ENCODE measurements at places on chromosomes 7 and 10.

- peak; percentile 68 for DNase-seq
Measured at GRCh38 chr7:98878365-98879197, at the start of gene TRRAP. TRRAP (plus strand) TSS chr7:98878532; CDS start chr7:98881151, 2,619 bp downstream.

DNA sequence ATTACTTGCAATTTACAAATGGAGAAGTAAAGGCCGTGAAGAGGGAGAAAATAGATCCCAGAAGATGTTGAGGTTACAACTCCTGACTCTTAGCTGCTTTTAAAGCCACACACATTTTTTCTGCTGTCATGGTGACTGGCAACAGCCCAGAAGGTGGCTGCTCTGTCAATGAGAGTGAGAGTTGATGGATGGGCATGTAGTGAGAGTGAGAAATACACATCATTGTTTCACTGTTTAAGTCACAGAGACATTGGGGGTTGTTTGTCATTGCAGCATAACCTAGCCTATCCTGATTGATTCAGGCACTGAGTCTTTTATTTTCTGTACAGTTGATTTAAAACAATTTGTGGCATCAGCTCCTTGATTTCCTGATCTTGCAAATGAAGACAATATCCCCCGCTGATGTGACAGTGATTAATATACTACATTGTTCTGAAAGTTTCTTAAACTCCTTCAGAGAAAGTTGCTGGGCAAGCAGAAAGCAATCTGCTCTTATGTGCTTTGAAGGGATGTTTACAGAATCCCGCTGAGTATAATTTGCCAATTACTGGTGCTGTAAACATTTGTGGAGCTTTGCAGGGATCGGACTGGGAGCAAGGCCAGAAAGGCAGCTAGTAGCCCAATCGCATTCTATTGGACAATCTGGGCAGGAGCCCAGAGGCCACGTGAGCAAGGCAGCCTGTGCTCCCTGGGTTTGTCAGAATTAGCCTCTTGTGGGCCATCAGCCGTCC, 229.6 kb downstream of the PRPF18 start:
- no peak for DNase-seq

DNA sequence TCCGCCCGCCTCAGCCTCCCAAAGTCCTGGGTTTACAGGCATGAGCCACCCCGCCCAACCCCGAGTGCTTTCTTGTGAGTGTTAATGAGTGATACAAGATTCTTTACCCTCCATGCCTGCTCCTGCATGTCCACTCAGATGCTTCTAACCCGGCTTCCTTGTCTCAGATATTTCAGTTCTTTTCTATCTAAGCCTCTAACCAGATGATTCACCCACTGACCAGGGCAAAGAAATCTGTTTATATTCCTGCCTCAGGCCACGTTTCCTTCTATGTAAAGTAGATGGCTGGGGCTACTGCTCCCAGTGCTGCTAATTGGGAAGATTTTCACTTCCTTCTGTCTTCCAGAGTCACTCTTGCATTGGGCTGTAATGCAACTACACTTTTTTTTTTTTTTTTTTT, 395.1 kb upstream of the ANKRD30A start:
- DNase-seq = no peak

DNA sequence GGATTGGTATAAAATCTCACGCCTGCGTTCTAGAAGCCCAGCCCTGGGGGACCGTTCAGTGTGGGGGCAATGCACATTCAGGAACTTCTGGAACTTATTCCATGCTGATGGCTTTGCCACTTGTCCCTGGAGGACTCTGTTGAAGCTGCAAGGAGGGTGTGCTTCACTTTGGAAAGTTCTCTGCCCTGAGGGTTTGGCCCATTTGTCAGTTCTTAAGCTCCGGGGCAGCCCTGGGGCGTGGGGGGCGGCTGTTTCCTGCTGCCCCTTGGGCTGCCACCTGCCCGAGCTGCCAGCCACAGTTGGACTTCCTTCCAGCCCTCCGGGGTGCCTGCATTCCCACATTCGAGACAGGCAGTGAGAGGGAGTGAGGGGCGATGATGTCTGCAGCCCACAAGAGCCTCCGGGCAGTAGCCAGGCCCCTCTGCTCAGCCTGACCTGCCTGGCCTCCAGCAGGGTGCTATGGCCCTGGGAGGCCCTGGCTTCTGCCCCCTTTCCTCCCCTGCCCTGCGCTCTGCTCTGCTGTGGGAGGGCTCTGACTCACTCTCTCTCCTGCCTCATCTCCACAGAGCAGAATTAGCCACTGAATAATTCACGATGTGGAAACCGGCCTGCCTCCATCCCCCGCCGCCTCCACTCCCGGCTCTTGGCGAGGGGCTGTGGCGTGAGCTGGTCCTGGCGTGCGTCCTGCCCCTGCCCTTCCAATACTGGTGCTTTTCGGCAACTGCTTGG, 1.9 kb downstream of the TTYH3 start:
- peak; percentile 40 for DNase-seq

- no peak for DNase-seq
Measured at GRCh38 chr10:132254841-132255240, 52.9 kb downstream of the STK32C start.

- DNase-seq = no peak
Measured at GRCh38 chr7:121547544-121548092, 151.5 kb upstream of the FAM3C start.

- no peak for DNase-seq
Measured at GRCh38 chr10:15316871-15317464, 54.1 kb downstream of the FAM171A1 start.

DNA sequence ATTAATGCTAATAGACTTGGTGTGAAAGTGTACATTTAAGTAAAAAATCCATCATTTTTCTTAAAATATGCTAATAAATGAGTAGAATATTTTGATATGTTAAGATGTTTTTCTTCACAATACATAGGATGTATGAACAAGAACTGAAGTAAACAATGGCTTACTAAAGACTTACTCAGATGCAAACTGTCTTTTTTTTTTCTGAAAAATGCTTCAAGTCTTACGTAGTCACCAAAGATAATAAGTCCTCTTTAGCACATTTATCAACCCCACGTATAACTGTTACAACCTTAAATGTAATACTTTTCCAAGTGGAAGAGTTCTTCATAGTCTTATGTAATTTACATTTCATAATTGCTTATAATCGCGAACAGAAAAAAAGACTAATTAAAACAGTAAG, 54.8 kb downstream of the MDFIC start:
- no peak for DNase-seq

DNA sequence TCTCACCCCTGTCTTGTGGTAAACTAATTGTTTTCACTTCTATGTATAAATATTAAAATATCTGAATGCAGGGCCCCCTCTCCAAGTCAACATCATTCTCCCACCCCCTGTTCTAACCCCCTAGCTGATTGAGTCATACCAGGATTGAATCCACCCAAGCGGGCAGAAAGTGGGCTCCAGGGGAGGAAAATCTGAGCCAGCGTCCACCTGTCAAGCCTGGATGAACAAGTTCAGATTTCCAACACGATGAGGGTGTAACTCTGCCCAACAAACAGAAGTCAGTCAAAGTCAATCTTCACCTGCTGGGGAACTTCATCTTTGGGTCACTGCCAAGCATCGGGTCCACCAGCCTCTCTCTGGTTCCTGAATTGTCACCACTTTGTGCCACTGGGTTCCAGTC, 162.9 kb upstream of the CELF2 start:
- DNase-seq = no peak

DNA sequence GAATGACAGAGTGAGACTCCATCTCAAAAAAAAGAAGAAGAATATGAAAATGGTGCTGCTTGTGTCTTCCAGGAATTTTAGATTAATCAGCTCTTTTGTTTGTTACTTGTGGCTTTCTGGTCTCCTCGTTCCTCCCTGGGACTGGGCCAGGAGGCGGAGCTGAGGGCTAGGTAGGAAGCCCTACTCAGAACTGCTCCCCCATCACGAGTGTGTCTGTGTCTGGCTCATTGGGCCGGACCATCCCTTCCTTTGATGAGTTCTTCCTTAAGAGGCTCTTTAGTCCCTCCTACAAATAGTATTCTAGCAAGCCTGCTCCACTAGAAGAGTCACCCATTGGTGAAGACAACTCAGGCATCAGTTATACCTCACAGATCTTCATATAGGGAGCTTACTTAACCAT, 56.8 kb upstream of the YAE1 start:
- no peak for DNase-seq

DNA sequence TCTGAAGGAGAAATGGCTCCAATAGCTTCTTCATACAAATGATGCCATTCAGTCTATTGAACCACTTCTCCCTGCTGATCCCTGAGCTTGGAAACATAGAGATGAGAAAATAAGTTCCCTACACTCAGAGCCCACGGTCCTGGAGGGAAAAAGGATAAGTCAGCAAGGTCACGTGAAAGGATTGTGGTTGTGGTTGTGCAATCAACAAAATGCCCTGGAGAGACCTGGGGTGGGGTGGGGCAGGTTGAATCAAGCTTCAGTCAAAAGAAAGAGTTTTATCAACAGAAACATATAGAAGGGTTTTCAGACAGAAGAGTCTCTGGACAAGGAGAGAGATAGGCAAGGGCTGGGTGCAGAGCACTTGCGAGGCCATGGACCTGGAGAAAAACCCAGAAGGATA, 30.1 kb downstream of the C10orf90 start:
- no peak for DNase-seq

- DNase-seq = no peak
Measured at GRCh38 chr10:18968159-18968558, 80.4 kb upstream of the MALRD1 start.

DNA sequence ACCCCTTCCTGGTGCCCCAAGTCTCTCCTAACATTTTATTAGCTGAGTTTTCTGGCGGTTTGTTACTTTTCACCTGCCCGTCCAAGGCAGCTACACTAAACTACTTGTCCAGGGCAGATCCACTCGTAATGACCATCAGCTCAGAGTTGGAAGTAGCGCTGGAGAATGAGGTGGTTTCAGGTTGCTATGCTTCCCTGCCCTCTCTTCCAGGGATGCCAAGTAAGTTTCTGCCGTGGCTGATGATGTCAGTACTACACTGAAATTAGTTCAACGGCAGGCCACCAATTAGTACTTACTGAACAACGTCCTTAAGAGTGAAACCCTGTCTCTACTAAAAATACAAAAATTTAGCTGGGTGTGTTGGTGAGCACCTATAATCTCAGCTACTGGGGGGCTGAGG, 55.2 kb downstream of the DIP2C start:
- no peak for DNase-seq

GRCh38 chr10:23826421-23826820, 382.5 kb upstream of the KIAA1217 start:
- no peak for DNase-seq

DNA sequence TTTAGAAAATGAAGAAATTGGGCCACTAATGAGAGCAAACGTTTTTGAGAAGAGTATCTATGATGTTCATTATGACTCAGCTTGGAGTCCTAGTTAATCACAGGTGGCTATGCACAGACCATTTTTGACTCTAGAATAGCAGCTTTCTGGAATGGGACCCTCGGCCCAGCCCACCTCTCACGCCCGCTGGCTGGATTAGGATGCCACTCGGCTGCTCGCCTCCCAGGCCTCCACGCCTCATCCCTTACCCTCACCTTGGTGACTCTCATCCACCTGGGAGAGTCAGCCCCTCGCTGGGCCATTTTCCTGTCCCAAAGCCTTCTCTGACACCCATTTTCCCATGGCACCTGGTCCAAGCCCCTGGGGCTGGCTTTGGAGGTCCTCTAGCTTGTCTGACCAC, 173.6 kb downstream of the ADAM12 start:
- no peak for DNase-seq

GRCh38 chr10:26755443-26755903, 58.0 kb downstream of the PDSS1 start:
- no peak for DNase-seq

DNA sequence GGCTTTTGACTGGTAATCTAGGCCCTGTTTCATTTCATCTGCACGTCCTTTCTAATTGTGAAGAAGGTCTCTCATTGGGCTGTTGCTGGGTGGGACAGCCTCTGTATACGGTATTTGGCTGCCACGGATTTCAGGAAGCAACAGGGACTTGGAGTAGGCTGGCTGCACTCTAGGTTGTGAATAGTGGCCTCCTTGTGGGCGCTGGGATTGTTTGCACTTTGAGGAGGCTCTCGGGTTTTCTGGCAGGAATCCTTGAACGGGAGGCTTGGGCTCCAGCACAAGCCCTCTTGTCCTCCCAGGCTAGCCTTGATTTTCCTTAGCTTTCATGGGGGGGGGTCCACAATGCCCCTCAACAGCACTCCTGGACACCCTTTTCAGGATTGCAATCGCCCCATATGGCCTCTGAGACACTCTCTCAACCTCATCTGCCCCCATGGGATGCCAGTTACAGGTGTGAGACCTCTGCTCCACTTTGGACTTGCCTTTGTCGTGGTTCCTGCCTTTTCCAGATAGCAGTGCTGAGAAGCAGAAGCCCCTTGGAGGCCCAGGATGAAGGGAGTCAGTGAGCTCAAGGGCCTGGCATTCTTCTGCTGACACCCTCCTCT, 33.9 kb upstream of the ZNF273 start:
- DNase-seq = no peak

Data from stimulated activated CD4-positive, alpha-beta T cell treated with anti-CD3 and anti-CD28 coated beads, Interleukin-15, amount 100 ng/mL, for 48 hours (primary cell).